Heart left ventricle (tissue), 16 donors: ENCODE measurements at places on chromosomes 3 and 15.

GRCh38 chr3:100335434-100335833 is 877 bp downstream of the NIT2 start:
- DNase-seq, result no peak

GRCh38 chr3:130596484-130596883 is 79.5 kb downstream of the COL6A6 start:
- no peak for DNase-seq

- no peak for DNase-seq
Observed at GRCh38 chr15:76345880-76346668, 9.5 kb downstream of the ISL2 start.

GRCh38 chr3:124609402-124609801 is 120.8 kb upstream of the UMPS start:
- DNase-seq, result no peak

GRCh38 chr3:159804726-159805410 is 183.8 kb upstream of the IL12A start:
- peak; percentile 77 for DNase-seq

- no peak for DNase-seq
Observed at GRCh38 chr3:55554634-55555425, 67.7 kb upstream of the WNT5A start.

GRCh38 chr15:32029862-32030781 is at the start of gene CHRNA7:
Gene CHRNA7, plus strand, starts transcription at chr15:32030515. Its CDS starts 80 bp downstream, at chr15:32030595.
- peak; percentile 34 for DNase-seq

DNA sequence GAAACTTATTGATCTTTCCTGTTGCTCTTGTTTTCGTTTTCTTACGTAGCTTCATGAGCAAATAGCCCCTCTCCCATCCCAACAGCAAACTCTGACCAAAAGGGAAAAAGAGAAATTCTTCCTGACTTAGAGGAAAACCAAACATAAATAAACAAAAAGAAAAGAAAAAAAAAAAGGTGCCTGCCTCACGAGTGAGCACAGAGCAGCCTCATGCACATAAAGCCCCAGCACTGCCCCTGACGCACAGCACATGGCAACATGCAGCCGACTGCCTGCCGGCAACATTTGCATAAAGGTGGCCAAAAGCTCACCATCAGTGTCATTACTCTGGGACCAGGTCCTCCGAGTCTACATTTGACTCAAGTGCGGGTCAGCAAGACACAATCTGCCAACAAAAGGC is 6.4 kb downstream of the POC1A start:
- no peak for DNase-seq

- no peak for DNase-seq
Observed at GRCh38 chr3:183031826-183032225, 51.5 kb upstream of the DCUN1D1 start.

- DNase-seq, result no peak
Observed at GRCh38 chr15:33279613-33280205, 31.1 kb upstream of the RYR3 start.

- no peak for DNase-seq
Observed at GRCh38 chr3:128825117-128825725, 54.2 kb upstream of the ACAD9 start.

DNA sequence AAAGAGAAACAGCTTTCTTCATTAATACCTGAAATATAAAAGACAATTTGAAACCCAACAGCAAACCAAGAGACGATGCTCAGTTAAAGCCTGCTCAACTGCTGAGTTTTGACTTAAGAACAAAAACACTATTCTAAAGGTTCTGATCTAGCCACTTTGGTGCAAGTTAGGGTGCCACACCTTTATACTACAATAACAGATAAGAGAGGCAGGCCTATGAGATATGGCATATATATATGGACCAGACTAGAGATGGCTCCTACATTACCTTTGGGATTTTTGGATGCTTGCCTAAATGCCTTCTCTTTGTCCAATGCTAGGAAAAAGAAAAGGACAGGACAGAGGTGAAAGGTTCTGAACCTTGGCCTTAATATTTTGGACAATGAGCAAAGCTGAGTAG is 68.6 kb downstream of the INO80 start:
- no peak for DNase-seq

DNA sequence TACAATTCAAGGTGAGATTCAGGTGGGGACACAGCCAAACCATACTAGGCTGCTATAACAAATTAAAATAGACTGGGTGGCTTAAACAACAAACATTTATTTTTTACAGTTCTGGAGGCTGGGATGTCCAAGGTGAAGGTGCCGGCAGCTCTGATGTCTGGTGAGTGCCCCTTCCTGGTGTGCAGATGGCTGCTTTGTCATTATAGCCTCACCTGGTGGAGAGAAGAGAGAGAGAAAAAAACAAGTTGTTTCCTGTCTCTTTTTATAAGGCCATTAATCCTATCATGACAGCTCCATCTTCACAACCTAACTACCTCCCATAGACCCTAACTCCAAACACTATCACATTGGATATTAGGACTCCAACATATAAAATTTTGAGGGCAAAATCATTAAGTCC is 279.7 kb downstream of the ZIC1 start:
- no peak for DNase-seq

DNA sequence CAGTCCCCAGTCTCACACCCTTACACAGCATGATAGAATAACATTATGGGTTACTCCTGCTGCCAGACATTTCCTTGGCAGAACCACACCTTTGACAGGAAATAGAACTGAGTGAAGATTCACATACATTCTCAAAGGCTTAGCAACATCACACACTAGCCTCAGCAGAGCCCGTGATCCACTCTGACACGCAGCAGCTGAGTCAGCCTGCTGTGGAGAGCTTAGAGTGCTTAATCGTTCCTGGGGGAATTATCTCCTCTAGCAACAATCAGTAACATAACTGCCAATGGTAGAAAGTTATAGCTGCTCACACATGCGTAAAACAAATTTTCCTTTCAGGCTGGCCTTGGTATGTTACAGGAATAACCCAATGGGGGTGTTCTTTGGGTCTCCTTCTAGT is 382.1 kb downstream of the GAP43 start:
- DNase-seq, result peak; percentile 40

GRCh38 chr15:44550734-44551133 is 13.8 kb downstream of the EIF3J start:
- no peak for DNase-seq

DNA sequence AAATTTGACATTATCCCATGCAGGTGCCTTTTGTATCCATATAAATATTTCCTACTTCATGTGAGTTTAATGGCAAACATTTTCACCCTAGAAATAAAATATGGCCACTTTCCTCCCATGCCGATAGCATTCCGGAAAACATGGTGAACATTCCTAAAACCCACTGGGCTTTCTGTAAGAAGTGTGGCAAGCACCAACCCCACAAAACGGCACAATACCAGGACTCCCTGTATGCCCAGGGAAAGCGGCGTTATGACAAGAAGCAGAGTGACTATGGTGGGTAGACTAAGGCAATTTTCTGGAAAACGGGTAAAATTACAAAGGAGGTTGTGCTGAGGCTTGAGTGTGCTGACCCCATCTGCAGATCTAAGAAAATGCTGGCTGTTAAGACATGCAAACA is 7.6 kb downstream of the ANXA2 start:
- DNase-seq, result no peak

DNA sequence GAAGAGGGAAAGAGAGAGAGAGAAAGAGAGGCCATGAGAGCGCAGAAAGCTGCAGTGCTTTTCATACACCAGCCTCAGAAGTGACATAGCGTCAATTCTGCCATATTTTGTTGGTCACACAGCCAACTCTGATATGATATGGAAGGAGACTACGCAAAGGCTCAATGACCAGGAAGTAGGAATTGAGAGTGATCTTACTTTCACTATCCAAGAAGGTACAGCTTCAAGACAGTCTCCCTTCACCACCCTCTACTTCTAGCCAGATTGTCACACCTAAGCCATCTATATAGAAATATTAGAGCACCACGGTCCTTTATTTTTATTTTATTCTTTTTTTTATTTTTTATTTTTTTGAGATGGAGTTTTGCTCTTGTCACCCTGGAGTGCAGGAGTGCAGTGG is 21.1 kb downstream of the PARP15 start:
- no peak for DNase-seq

GRCh38 chr3:140834266-140835037 is 107.2 kb upstream of the SLC25A36 start:
- no peak for DNase-seq

DNA sequence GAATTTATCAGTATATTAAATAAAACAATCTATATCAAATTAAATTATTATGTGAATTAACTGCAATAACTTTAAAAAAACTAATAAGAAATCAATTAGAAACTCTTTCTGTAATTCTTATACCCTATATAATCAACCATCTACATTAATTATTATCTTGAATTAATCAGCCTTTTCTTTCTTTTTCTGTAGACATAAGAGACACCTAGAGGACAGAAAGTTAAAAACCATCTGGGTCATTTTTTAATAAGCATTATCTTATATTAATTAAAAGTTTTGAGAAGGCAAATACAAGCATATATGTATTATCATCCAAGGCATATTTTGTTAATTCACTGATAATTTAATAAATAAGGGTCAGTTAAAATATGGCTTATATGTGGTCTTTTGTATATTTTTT is 24.2 kb upstream of the SLC25A26 start:
- no peak for DNase-seq
